ENCODE measurements at places on chromosomes 3 and 15.

- no peak for DNase-seq
Observed at GRCh38 chr15:50911001-50911400, 2.5 kb downstream of the AP4E1 start.

- no peak for DNase-seq
Observed at GRCh38 chr15:52340093-52340492, 44.5 kb upstream of the MYO5C start.

DNA sequence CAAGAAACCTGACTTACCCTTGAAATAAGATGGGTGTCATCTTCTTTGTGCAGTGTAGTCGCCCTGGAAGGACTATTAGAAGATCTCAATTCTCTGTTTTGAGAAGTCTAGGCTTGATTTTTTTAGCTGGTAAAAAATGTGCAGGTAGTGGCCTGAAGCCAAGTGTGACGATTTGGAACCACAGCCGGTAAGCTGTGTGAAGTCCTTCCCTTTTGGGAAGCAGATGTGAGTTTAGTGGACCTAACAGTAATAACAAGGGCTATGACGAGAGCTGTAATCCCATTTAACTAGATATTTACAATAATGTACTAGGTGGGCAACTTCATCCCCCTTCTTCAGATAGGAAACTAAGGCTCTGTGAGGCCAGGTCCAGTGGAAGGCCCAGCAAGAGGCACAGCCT lies 81.7 kb upstream of the MYZAP start:
- no peak for DNase-seq

- DNase-seq = no peak
Observed at GRCh38 chr15:58212909-58213526, 74.8 kb downstream of the AQP9 start.

GRCh38 chr15:25431836-25432561 lies 6.8 kb downstream of the UBE3A start:
- DNase-seq = no peak

DNA sequence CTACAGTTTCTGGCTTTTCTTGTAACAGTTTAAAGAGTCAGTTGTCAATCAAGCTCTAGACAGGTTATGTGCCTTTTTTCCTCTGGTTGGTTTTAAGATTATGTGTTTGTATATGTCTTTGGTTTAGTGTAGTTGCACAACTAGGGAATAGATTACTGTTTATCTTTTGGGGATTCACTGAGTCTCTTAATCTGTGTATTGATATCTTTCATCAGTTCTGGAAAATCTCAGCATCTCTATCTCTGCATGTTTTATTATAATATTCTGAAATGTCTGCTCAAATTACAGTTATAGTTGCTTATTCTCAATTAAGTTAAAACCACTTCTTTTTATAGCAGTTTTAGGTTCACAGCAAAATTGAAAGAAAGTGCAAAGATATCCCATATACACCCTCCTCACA lies 14.3 kb downstream of the DUT start:
- DNase-seq = no peak

DNA sequence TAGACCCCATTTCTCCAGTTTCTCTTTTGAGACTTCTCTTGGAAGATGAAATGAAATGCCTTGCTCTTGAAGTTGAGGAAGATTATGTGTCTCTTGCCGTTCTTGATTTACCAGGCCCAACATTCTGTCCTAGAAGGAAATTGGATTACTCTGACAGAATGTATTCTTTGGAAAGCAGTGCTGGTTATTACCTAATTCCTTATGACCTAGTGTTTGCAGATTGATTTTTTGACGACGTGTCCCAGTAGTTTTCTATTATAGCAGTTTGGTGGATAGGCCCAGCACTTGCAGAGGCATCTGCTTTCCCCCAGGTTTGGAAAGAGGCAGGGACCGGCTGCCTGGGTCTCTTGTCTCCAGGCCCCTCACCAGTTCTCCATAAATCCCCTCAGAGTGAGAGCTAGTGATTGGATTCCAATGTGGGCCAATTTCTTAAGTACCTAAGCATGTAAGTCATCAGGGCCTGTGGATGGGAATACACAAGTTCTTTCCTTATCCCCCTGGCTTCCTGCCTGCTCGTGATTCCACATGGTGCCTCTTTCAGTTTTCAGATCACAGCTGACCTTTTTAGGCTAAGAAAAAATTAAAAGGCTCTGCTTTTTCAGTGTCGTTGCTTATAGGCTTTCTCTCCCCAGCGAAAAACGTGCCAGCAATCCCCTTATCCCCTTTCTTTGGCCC lies 50.2 kb downstream of the EPHB3 start:
- no peak for DNase-seq

Data from activated naive CD4-positive, alpha-beta T cell (primary cell).